ENCODE measurements at places on chromosomes 7 and 10.
A peak's percentile ranks its signal among the peaks of the same experiment; 100 is the strongest.

- DNase-seq, result peak; percentile 40
These were observed 24.3 kb downstream of the RGR start for GRCh38 chr10:84269162-84269561.

DNA sequence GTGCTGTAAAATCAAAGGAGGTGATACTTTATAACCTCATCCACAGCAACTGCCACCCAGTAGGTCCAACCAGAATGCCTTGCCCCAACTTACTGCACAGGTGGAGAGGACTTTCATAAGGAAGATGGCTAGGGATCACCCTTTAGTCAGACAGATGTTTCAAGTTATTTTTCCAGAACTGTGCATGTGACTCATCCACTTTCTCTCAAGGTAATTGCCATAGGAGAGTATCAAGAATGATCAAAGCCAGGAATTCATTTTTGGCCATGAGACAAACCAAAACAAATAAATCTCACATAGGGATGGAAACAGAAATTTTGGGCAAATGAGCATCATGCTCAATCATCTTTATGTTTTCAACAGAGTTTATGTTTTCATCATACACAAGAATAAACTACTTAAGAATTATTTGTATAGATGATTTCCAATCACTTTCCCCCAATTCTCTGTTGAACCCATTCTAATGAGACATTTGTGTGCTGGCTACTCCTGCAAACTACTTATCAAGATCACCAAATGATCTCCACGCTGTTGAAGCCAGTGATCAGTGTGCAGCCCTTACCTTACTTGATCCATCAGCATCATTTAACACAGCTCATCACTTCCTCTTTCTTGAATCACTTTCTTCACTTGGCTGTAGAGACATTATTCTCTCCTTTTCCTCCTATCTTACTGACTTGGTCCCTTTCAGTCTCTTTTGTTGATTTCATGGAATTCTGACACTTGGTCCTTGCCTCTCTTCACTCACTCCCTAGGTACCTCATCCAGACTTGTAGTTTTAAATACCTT is 74.0 kb downstream of the SLC16A9 start:
- peak; percentile 16 for DNase-seq

GRCh38 chr10:131980761-131981428 is 828 bp downstream of the BNIP3 start:
- DNase-seq, result peak; percentile 32

DNA sequence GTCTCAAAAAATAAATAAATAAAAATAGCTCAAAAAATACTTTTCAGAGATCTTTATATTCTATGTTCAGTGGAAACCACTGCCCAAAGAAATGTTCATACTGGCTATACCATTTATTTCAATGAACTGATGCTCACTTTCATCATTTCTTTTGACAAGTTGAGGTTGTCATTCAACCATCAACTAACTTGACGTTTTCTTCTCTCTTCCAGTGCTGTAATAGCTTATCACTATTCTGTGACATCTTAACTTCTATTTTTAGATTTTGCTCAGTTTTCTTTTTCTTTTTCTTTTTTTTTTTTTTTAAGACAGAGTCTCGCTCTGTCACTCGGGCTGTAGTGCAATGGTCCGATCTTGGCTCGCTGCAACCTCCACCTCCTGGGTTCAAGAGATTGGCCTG is 8.7 kb upstream of the CTAGE4 start:
- DNase-seq, result no peak

- peak; percentile 17 for DNase-seq
These were observed 87.1 kb downstream of the AASS start for GRCh38 chr7:122056977-122057376.

- DNase-seq, result peak; percentile 65
These were observed 291.7 kb downstream of the THSD7A start for GRCh38 chr7:11540271-11540761.

- DNase-seq, result no peak
These were observed 223.6 kb downstream of the GFRA1 start for GRCh38 chr10:116049158-116049973.
